ENCODE measurements at places on chromosomes 2 and 18. TPM values are rescaled to one million over a fixed set of nuclear protein-coding genes. Genes with fewer than 3 reads are reported as not detected.

Gene NTSR2
- 0.97 TPM for polyA plus RNA-seq

Gene HNMT
- polyA plus RNA-seq, result 5.2 TPM

Gene STARD6
- not detected for polyA plus RNA-seq

Gene FBXO15
- not detected for polyA plus RNA-seq

Gene BCL11A
- polyA plus RNA-seq, result 0.05 TPM

Gene NBAS
- polyA plus RNA-seq, result 24.7 TPM

DNA sequence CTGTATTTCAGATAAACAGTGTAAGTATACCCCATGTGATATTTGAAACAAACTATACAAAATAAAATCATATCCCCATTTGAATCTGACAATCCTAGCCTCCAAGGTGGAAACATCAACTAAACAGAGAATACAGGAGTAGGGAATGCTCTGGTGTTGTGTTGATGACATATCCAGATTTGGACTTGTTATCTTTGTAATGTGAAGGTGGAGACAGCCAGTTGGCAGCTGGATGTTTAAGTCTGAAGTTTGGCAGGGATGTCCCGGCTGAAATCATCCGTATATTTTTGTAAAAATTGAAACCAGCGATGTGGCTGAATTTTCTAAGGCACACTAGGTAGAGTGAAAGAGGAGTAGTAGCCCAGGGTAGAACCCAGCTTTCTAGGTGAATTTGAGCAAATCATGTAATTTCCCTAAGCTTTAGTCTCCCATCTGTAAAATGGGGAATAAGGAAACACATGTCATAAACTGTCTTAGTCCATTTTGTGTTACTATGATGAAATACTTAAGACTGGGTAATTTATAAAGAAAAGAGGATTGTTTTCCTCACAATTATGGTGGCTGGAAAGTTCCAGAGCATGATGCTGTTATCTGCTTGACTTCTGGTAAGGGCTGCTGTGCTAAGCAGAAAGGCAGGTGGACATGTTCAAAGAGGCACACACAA is 246.6 kb upstream of the APCDD1 start:
- no peak overlapping the region for H3K27ac ChIP-seq
- H3K4me1 ChIP-seq, result no peaks in the 10 kb centered on the region
- no peaks in the 10 kb centered on the region for H3K36me3 ChIP-seq

- no peaks in the 10 kb centered on the region for H3K4me1 ChIP-seq
- no peak overlapping the region for H3K27ac ChIP-seq
- DNase-seq, result no peak
- peaks cover 34% of the 10 kb centered on the region for H3K27me3 ChIP-seq
- H3K36me3 ChIP-seq, result no peaks in the 10 kb centered on the region
Observed at GRCh38 chr2:238763471-238763995, 84.4 kb upstream of the TWIST2 start.

GRCh38 chr18:10754128-10754527 is 228.3 kb downstream of the NAPG start:
- H3K36me3 ChIP-seq, result no peaks in the 10 kb centered on the region
- H3K4me3 ChIP-seq, result no peak overlapping the region
- no peaks in the 10 kb centered on the region for H3K4me1 ChIP-seq
- no peak for DNase-seq
- H3K27me3 ChIP-seq, result no peaks in the 10 kb centered on the region

GRCh38 chr18:73408469-73408868 is 540.7 kb upstream of the NETO1 start:
- no peaks in the 10 kb centered on the region for H3K4me1 ChIP-seq
- DNase-seq, result no peak
- H3K4me3 ChIP-seq, result no peak overlapping the region
- H3K27ac ChIP-seq, result no peak overlapping the region

GRCh38 chr2:12612671-12613070 is 104.1 kb upstream of the TRIB2 start:
- no peak overlapping the region for H3K27ac ChIP-seq
- no peak for DNase-seq
- no peaks in the 10 kb centered on the region for H3K4me1 ChIP-seq

DNA sequence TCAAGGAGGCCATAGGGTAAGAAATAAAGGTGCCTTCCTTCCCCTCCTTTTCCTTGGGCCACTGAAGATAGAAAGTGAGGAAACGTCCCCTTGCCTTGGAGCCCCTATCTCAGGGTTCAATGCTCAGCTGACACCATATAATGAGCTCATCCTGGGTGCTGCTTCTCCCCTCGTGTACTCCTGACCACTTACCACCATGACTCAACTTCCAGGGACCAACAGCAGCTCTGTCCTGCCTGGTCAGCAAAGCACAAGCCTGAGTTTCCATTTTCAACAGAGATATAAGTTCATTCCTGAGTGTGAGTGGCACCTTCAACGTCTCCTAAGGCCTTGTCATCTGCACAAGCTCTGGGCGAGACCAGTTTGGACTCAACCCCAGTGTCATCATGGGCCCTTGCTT is 151.2 kb downstream of the CAPN13 start:
- H3K4me3 ChIP-seq, result no peak overlapping the region
- H3K27ac ChIP-seq, result peak overlapping the region; percentile 43
- H3K4me1 ChIP-seq, result peaks cover 21% of the 10 kb centered on the region
- no peaks in the 10 kb centered on the region for H3K27me3 ChIP-seq
- no peaks in the 10 kb centered on the region for H3K36me3 ChIP-seq
- no peak for DNase-seq

DNA sequence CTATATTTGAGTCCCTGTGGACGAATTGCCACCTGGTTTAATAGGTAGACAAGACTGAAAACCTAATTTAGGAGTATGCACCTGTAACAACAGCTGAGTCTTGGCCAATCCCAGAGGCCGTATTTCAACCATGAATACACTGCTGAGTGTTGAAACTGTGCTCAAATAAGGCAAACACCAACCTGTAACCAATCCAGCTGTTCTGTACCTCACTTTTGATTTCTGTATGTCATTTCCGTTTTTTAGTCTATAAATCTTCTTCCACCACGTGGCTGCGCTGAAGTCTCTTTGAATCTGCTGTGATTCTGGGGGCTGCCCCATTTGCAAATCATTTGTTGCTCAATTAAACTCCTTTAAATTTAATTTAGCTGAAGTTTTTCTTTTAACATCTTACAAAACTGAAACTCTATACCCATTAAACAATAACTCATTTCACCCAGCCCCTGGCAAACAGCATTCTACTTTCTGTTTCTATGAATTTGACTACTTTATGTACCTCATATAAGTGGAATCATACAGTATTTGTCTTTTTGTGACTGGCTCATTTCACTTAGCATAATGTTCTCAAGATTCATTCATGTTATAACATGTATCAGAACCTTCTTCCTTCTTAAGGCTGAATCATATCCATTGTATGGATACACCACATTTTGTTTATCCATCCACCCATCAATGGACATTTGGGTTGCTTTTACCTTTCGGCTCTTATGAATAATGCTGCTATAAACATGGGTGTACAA is 7.5 kb upstream of the YPEL5 start:
- no peaks in the 10 kb centered on the region for H3K36me3 ChIP-seq
- no peak overlapping the region for H3K4me3 ChIP-seq
- H3K4me1 ChIP-seq, result no peaks in the 10 kb centered on the region
- H3K27me3 ChIP-seq, result no peaks in the 10 kb centered on the region
- no peak overlapping the region for H3K27ac ChIP-seq
- DNase-seq, result no peak
